ENCODE measurements at places on chromosomes 7 and 10. TPM values are rescaled to one million over a fixed set of nuclear protein-coding genes. Genes with fewer than 3 reads are reported as not detected.

TAS2R39 gene
- polyA plus RNA-seq: not detected

CCDC126 gene
- polyA plus RNA-seq: 12.7 TPM

POLR2J gene
- 111 TPM for polyA plus RNA-seq

HOXA3 gene
- polyA plus RNA-seq: not detected

GPR37 gene
- polyA plus RNA-seq: not detected

CUBN gene
- polyA plus RNA-seq: not detected

ZP3 gene
- polyA plus RNA-seq: 4.1 TPM

HABP2 gene
- polyA plus RNA-seq: not detected

SLC26A5 gene
- not detected for polyA plus RNA-seq

MYH16 gene
- not detected for polyA plus RNA-seq

OR13A1 gene
- polyA plus RNA-seq: 0.55 TPM

FGFR2 gene
- polyA plus RNA-seq: not detected

ICA1 gene
- 0.25 TPM for polyA plus RNA-seq

NPTX2 gene
- not detected for polyA plus RNA-seq

C7orf33 gene
- not detected for polyA plus RNA-seq
